ENCODE measurements at places on chromosomes 13 and 19.
A peak's percentile ranks its signal among the peaks of the same experiment; 100 is the strongest.

GRCh38 chr13:33541456-33541855 is 255.9 kb upstream of the STARD13 start:
- DNase-seq, result no peak

DNA sequence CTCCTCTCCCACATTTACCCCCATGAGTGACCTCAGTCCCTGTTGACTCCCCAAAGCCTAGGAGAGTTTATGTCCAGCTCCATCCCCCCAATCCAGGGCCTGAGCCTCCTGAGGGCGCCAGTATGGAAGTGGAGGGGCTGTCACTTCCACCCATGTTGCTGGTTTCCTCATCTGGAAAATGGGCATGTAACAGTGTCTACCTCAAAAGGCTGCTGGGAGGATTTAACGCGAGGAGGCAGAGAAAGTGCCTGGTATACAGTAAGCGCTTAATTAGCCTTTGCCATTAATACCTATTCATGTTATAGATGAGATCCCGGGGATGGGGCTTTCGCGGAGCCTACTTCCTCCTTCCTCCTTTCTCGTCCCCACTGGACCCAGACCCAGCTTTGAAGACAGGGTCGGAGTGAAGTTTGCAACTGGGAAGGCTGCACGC is 476 bp downstream of the TYK2 start:
- DNase-seq, result no peak

- peak; percentile 86 for DNase-seq
Measured at GRCh38 chr19:51777570-51778462, 16.8 kb downstream of the FPR2 start.

DNA sequence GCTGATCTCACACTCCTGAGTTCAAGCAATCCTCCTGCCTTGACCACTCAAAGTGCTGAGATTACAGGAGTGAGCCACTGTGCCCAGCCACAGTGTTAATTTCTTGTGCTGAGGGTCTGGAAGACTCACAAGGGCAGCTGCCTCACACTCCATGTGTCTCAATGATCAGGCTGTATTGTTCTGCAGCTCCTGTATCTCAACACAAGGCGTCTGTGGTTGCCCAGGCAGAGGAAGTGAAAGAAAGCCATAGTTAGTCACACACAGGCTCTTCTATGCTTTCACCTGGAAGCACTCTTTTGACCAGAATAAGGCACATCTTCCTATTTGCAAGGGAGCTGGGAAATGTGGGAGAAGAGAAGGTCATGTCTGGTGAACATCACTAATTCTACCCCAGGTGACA is 107.3 kb upstream of the ZNF507 start:
- DNase-seq, result no peak

DNA sequence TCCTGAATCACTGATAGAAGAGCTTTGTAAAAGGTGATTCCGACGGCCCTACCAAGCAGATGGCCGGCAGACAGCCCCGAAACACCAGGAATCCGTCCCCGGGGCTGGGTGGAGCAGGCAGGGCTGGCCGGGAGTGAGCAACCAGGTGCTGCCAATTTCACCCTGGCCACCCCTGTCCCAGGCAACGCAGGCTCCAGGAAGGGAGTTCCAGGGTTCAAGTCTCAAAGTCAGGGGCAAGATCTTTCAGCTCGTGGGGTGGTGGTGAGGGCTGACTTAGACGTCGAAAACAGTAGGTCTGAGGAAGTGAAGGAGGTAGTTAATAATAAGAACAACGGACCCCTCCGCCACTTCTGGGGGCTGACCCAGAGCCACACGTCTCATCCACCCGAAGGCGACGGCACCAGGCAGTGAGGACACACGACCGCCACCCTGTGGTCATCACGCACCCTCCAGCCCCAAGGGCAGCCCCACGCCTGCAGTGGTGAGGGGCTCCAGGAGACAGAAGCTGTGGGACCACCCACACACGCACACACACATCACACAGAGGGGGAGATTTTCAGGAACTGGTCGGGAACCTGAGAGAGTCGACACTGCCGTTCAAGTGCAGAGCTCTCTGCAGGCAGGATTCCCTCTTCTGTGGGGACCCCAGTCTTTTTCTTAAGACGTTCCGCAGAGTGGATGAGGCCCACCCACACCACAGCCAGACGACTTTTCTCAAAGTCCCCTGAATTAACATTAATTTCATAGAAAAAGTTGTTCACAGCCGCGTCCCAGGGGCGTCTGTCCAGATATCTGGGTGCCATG is 67.2 kb downstream of the SPACA7 start:
- DNase-seq, result no peak

- DNase-seq, result no peak
Measured at GRCh38 chr19:19651076-19651475, 7.6 kb upstream of the GMIP start.

DNA sequence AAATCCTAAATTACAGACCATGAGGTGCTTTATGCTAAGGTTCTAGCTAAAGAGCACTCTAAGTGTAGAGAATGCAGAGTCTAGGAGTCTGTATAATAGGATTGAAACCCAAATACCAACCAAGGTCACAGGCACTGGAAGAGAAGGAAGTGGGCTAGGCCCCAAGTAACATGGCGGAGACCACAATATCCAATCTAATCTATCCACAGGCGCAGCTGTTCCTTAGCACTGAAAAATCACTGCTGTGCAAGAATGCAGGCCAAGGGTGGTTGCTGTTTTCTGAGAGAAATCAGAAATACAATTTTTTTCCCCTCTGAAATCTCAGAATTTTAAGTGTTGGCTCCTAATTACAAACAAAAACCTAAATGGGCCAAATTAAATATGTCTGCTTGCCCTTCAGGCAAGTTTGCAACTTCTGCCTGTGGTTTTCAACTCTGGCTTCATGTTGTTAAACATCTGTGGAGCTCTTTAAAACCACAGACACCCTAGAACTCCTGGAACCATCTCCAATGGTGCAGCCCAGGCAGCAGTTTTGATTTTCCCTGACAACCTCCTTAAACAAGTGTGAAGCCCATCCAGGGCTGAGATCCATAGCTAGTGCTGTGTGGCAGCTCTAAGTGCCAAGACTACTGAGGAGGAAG is 6.1 kb downstream of the RANBP3 start:
- DNase-seq, result no peak

DNA sequence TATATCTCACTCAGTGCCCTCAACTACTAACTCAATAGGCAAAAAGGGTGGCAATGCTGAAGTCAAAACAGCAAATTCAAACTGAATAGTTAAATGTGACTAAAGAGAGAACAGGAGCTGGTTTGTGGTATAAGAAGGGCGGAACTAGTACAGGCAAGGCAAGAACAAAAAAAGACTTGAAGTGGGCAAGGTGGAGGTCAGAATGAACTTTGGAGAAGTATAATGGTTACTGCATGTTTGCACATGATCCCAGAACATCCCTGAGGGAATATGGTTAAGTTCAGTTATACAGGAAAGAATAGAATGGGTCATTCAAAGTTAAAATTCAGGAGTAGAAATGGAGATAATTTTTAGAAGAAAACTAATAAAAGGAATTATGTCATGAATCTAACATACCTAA is 85.5 kb downstream of the DIAPH3 start:
- DNase-seq, result no peak

DNA sequence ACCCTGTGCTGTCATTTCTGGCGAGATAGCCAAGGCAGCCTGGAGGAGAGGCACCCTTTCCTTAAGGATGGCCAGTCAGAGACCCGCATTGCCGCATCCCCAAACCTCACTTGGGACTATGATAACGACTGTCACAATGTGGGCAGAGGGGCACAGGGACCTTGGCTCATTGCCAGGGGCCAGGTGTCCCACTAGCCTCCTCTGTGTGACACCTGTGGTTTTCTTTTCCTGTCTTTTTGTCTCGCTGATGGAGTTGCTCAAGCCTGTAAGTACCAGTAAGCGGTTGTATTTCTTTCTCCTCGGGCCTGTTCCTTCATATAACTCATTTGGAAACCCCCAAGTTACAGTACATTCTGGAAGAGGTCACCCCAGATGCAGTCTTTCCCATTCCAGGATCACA is 59.5 kb downstream of the TDRD12 start:
- no peak for DNase-seq

DNA sequence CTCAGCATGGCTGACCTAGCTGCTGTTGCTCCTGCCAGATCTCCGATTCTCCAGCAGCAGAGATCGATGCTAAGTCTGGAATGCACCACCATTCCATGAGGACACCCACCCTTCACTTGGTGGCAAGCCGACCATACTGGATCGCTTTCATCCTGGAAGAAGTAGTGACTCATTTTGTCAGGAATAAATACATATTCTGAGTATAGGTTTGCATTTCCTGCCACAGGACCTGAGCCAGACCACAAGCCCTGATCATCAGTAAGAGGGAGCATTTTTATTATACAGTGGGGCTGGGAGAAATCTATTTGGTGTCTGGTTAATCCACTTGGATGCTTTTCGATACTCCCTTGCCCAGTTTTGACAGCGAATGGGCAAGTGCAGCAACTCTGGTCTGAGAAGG is 10.9 kb upstream of the KCTD15 start:
- DNase-seq, result peak; percentile 90

Measured in fibroblast of upper back skin (primary cell).